GM23338 (cell line): ENCODE measurements at places on chromosomes 4 and X.
A peak's percentile ranks its signal among the peaks of the same experiment; 100 is the strongest.

DNA sequence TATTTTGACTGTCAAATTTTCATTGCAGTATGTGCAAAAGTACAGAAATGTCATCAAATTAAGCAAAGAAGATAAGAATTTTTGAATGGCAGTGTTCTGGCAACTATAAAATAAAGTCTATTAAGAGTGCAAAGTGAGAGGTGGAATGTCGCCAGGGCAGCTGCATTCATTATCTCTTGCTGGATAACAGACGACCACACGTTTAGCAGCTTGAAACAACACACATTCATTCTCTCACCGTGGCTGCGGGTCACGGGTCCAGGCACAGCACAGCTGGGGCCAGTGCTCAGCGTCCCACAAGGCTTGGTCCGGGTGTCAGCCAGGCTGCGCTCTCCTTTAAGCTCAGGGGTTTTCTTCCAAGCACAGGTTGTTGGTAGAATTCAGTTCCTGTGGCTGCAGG is 113.9 kb downstream of the GPR143 start:
- no peak for DNase-seq

GRCh38 chr4:16450031-16450430 is 223.8 kb upstream of the TAPT1 start:
- DNase-seq: peak; percentile 48

DNA sequence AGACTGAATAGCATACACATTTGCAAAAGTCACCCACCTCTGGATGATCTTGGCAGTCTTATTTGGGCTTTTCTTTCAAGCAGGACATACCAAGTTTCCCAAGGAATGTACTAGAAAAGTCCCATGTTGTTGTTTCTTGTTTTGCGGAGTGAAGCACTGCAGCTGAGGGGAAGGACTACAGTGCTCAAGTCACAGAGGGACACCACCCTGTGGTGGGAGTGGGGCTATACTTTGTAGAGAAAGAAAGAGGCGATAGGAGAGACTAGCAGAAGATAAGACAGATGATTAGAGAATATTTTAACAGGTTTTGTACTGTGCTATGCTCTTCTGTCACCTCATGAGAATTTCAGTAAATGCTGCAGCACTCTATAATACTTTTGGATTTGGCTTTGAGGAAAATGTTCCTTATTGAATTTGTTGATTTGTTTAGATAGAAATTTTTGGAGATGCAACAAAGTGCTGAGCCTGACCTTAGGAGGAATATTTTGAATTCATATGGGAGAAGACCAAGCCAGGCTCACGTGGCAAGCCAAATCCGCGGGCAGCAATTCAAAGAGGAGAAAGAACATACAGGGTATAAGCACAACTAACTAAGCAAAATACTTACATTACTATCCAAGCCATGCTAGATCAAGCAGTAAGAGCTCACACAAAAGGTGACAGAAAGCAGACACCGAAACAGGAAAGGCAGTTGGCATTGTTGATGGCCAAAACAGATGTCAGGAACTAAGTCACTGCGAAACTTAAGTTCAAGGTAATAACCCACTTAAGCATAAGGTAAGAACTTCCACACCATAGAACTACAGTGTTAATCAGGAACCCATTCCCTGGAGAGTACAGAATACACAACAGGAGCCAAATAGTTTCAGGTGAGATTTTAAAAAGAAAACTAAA is 280.3 kb upstream of the INTU start:
- peak; percentile 43 for DNase-seq

DNA sequence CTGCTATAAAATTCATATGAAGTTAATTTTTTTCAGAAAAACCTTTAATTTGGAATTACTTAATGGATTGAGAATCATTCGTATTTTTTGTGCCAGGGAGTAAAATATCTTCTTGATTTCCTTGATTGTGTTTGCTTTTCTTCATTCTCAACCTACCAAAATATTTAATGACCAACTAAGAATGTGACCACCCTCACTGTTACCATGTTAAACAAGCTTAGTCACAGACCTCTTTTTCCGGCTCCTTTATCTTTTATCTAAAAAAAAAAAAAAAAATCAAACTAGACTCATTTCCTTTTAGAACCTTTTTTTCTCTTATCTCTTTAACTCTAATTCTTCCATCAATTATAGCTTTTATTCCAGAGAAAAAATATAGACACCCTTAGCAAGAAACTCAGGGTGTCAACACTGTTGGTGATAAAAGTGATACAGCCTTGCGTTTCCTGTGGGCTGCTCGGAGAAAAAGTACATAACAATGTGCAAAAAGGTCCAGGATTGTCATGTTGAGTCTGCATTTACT is 20.6 kb upstream of the HPGDS start:
- DNase-seq: no peak

DNA sequence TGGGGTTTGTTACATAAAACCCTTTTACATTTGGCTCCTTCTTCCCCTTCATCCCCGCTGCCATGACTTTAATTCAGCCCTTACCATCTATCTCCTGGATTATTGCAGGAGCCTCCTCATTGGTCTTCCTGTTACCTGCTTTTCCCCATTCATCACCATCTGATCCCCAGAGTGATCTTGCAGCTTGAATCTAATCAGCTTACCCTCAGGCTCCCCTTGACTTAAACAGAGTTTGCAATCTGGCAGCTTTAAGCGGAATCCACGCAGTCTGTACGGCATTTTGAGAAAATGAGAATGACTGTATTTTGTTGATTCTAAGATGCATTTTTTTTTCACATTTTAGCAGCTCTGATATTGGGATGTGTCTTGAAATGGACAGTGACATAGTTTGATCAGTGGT is 14.9 kb upstream of the PPEF1 start:
- no peak for DNase-seq

DNA sequence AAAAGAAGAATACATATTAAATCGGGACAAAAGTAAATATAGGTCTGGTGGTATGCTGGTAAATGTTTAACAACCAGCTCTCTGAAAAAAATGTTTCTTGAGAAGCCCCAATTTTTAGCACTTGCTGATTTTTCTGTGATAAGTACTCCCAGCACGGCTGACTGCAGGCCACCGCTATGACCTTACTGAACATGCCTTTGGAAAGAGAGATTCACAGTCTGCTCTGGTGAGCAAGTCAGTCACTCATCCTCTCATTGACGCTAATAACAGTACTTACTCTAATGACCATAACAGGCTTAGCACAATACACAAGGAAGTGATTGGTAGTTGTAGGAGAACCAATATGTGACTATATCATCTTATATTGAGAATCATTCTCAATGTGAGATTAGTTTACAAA is 98.9 kb upstream of the BLTP1 start:
- DNase-seq: no peak

GRCh38 chr4:10096201-10096977 is 20.2 kb downstream of the WDR1 start:
- no peak for DNase-seq

DNA sequence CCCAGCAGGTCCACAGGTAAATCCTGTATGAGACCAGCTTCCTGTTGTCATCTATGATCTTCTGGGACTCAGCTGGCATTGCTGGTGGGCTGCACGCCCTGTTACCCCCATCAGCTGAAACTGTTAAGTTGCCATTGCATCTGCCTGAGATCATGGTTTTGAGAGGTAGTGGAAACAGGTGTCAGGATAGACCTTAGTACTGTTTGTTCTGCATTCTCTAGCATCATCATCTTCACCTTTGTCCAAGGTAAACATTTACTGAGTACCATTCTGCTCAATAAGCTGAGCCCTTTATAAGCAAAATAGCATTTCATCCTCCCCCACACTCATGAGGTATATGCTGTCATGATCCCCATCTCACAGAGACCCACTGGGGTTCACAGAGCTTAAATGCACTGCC is 42.9 kb upstream of the PROM1 start:
- no peak for DNase-seq

DNA sequence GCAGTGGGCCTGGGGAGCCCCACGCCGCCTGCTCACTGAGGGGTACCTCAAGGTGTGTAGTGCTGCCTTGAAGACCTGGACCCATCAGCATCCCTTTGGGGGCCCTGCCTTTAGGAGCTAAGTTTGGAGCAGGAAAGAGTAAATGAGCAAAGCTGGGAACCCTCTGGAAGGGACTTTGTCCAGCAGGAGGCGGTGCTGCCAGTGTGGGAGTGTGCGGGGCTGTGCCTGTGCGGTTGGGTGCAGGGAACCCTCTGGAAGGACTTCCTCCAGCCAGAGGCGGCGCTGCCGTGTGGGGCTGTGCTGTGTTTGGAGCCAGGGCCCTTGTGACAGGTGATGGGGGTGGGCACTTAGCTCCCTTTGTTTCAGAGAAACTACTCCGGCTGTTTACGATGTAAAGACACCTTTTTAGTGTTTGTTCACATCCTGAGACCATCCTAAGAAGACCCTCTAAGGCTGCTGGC is 25.8 kb downstream of the RGS12 start:
- peak; percentile 92 for DNase-seq

GRCh38 chr4:142801966-142802365 is 44.1 kb downstream of the INPP4B start:
- DNase-seq: no peak

GRCh38 chr4:42119886-42120285 is 32.6 kb downstream of the BEND4 start:
- DNase-seq: peak; percentile 56

GRCh38 chr4:1018147-1019020 is 7.0 kb downstream of the FGFRL1 start:
- DNase-seq: no peak

DNA sequence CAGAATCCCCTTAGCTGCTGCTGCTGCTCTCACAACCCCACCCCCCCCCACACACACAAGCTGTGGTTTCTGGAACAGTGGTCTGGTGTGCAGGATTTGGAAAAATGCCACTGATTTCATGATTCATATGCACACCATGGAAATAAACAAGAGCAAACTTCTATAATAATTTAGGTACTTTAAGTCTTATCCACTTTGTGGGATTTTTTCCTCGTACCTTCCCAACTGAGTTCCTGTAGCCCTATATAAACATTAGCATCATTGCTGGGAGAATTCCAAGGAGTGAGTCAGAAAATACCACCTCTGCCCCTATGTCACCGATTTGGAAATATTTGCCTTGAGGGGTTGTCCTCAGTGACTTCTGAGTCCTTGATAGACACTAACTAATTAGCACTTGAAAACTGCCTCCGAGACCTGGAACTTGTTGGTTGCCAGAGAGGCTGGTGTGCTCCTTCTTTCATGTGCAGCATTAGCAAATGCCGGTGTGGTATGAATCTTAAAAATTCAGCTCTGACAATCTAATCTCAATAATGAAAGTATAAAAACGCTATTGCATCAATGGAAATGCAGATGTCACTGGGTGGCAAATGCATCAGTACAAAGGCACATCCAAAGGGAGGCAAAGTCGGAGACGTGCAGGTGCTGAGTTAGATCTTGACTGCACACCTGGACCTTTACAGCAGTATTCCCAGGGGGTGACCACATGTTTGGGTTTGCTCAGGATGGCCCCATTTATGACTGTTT is 61.8 kb downstream of the CPE start:
- peak; percentile 21 for DNase-seq

DNA sequence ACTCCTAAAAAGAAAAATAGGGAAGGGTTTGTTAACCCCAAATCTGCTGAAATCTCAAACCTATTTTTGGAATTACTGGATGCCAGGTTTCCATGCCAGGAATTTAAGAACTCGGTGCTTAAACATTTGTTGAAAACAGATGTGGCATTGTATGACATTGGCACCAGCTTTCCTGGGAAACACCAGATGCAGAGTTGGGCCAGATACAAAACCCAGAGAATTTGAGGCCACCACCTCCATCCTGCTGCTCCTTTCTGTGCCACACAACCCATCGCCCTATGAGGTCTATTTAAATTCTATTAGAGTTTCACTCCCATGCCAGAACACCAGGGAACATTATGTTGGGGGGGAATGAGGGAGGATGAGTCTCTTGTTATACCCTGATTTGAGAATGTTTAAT is 71.7 kb downstream of the ARAP2 start:
- no peak for DNase-seq

- DNase-seq: no peak
These were observed 713.1 kb downstream of the CCSER1 start for GRCh38 chr4:90840291-90840690.

DNA sequence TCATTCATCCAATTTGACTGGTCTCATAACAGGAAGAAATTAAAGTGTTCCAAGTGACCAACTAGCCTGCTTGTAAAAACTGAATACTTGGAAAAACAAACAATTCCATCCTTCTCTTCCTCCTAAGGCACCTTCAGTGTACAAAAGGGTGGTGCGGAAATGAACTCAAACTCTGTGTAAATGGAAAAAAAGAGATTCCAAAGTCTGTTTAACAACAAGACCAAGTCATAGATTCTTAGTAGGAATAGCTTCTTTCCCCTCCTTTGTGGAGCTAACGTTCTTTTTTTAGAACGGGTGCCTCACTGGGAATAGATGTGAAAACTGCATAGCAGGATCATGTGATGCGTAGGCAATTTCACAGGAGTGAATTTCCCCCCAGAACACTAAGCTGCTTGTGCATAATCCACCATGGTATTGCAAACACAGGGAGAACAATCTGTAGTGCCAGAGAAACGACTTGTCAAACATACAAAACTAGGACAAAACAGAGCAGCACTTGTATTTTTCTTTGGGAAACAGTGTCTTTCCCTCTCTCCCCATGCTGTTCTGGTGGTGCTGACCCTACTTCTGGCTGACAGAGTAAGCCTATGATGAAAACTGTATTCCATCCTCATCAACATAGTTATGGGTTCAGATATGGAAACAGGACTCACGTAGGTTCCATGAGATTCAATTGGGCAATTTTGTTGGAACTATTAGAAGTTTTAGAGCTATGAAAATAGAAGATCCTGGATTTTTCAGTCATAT is 13.2 kb upstream of the SOD3 start:
- no peak for DNase-seq

DNA sequence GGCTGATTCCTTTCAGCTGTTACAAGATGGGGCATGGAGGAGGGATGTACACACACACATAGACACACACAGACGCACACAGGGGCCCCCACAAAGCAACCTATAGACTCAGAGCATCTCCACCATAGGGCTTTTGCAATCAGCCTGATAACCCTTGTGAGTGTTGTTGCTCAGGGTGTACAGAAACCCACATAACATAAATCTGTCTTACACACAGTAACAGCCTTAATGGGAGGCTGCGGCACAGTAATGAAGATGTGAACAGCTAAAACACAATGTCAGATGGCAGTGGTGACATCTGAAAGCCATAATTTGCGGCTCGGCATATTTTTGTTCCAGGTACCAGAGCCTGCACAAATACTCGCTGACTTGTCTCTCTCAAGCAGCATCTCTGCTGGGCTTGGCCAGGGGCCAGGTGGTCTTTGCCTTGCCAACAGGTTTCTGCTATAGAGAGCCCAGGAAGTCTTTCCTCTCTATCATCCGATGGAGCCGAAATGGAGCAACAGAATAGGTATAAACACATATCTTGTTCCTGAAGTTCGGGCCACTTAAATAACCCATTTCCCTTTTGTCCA is 357.2 kb upstream of the GATB start:
- DNase-seq: no peak

GRCh38 chr4:39054497-39054896 is 7.5 kb upstream of the KLHL5 start:
- DNase-seq: no peak

- DNase-seq: no peak
These were observed 87.5 kb downstream of the MAMLD1 start for GRCh38 chrX:150450519-150451177.
